Heart left ventricle (tissue), 16 donors: ENCODE measurements at places on chromosomes 2 and 18.

DNA sequence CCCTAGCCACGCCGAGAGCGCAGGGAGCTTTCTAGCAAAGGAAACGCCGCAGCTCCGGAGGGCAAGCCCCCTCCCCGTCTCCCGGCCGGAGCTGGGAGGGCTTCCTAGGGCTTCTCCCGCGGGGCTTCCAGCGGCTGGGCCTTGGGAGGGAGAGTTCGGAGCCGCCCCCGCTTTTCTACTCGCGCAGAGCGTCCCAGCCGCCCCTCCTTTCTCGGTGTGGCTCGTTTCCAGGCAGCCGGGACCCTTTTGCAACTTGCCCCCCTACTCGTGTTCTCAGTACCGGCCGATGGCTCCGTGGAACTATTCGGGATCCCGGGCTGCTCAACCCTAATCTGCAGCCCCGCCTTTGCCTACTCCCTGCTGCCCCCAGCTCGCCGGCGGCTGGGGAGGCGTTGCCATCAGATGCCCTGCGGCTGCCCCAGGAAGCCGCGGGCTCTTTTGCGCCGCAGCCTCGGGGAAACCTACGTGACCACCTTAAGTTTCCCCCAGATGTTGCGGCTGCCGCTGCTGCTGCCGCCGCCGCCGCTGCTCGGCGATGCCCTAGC lies 1.5 kb upstream of the NR4A2 start:
- no peaks in the 10 kb centered on the region for H3K36me3 ChIP-seq
- H3K4me3 ChIP-seq = peak overlapping the region; percentile 84
- peaks cover 15% of the 10 kb centered on the region for H3K27me3 ChIP-seq
- peak; percentile 89 for DNase-seq

GRCh38 chr2:237594514-237594871 lies 4.0 kb upstream of the RAB17 start:
- H3K27me3 ChIP-seq = no peaks in the 10 kb centered on the region
- no peak overlapping the region for H3K4me3 ChIP-seq

- no peak overlapping the region for H3K27ac ChIP-seq
- H3K36me3 ChIP-seq = no peaks in the 10 kb centered on the region
- H3K4me3 ChIP-seq = no peak overlapping the region
- H3K27me3 ChIP-seq = no peaks in the 10 kb centered on the region
- H3K4me1 ChIP-seq = no peaks in the 10 kb centered on the region
Observed at GRCh38 chr18:53509886-53510285, 714.6 kb downstream of the MBD2 start.

DNA sequence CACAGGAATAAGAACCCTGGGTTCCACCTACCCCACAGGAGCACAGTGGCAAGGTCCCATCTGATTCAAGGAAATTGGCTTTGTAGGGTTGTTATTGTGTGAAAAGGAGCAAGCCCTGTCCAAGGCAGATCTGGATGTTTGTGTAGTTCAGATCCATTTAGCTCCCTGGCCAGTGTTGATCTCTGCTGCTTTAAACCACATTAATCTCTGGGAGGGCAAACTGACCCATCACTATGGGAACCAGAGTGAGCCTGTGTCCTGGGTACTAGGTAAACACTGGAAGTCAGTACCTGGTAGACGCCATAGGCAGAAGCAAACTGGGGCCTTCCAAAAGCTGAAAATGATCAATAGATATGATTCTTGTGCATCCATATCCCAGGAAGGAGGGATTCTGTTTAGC lies 271.5 kb upstream of the EPAS1 start:
- H3K27ac ChIP-seq = no peak overlapping the region
- DNase-seq = no peak
- H3K36me3 ChIP-seq = no peaks in the 10 kb centered on the region
- peaks cover 10% of the 10 kb centered on the region for H3K4me1 ChIP-seq

- H3K27ac ChIP-seq = no peak overlapping the region
- DNase-seq = no peak
- no peaks in the 10 kb centered on the region for H3K27me3 ChIP-seq
- H3K4me1 ChIP-seq = no peaks in the 10 kb centered on the region
- no peak overlapping the region for H3K4me3 ChIP-seq
Observed at GRCh38 chr2:57947398-57947797, 99.2 kb upstream of the VRK2 start.
